Activated CD4-positive, alpha-beta T cell treated with anti-CD3 and anti-CD28 coated beads, Interleukin-10, Interleukin-2, amounts not matched to agents 100 ng/mL and 50 ng/mL, durations not matched to agents 16 hours and 8 hours (primary cell): ENCODE measurements at places on chromosomes 3 and 15.

GRCh38 chr3:193780810-193781478 lies 187.9 kb downstream of the OPA1 start:
- DNase-seq = peak; percentile 42

DNA sequence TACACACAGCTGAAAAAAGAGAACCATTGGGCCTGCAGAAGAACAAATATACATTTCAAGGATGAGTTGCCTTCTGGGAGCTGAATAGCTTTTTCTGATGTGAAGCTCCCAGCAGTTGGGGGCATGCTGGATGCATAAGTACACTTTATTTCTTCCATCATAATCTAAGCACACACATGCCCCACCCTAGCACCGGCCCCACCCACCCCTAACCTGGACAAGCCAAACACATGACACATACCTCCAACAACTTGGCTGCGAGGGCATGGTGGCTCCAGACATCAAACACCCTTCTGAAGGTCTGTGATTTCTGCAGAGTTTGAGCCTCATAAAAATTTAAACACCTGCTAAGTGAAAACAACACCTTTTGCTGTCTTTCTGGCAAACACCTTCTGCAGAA lies 307.2 kb upstream of the TRIM42 start:
- no peak for DNase-seq

DNA sequence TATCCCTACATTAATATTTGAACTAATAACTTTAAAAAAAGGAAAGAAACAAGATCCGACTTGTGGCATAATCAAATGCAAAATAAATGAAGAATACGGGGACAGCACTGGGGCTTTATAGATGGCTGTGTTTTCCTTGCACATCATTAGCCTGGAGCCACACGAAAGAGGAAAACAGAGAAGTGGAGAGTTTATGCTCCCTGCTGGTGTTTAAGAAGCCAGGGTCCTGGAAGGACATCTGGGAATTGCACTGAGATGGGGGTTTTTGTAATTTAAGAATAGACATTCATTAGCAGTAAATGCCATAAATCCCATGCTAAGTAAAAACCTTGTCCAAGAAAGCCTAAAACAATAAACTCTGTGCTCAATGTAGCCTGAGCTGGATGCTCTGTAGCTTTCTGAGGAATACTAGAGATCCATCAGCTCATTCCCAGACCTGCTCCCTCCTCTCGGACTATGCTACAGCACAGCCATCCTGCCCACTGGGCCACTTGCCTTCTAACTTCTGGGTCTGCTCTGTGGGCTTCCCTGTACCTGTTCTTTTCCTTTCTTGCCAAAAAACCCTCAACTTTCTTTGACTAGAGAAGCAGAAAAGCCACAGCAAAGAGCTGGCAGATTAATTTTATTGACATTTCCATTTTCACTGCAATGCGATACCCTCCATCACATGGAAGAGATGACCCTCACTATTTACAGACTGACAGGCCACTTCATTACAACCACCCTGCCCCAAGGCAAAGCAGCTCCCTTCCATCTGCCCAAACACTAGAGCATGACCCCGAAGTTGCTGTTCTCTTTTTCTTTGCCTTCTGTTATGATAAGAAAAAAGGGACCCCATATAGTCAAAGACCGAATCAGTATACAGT lies 62.3 kb downstream of the MEIS2 start:
- no peak for DNase-seq

DNA sequence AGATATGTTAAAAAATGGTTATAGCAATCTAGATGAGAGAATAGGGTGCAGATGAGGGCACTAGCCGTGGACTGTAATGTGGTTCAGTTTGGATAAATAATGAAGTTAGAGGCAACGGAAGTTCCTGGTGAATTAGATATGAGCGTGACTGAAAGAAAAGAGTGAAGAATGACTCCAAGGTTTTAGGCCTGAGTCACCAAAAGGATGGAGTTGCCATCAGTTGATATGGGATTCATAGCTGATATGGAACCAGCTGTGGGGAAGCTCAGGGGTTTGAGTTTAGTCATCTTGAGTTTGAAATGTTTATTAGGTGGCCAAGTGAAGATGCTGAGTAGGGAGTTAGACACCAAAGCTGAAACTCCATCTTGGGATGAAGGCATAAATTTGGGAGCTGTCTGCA lies 66.2 kb downstream of the SSR3 start:
- no peak for DNase-seq

- DNase-seq = no peak
Observed at GRCh38 chr3:178847190-178847589, 224.4 kb downstream of the ZMAT3 start.

GRCh38 chr15:40932156-40932555 lies 3.0 kb downstream of the DLL4 start:
- no peak for DNase-seq

GRCh38 chr15:41804361-41804760 lies 23.5 kb upstream of the JMJD7 start:
- DNase-seq = no peak

GRCh38 chr3:134314588-134315285 lies 59.5 kb downstream of the AMOTL2 start:
- no peak for DNase-seq

DNA sequence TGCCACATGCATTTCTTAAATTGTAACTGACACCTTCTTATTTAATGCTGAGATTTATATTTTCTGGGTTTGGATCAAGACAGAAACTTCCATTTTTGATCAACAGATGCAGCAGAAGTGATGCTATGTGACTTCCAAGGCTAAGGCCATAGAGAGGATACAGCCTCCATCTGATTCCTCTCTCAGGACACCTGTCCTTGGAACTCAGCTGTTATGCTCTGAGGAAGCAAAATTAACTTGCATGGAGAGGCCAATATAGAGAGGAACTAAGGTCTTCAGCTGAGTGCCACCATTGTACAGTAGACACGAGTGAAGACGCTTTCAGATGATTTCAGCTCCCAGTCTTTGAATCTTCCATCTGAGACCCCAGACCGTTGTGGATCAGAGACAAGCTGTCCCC lies 296.9 kb upstream of the TBL1XR1 start:
- DNase-seq = no peak

- DNase-seq = no peak
Observed at GRCh38 chr3:72487946-72488737, 360.1 kb downstream of the SHQ1 start.

- peak; percentile 27 for DNase-seq
Observed at GRCh38 chr3:4748701-4749378, 230.4 kb upstream of the BHLHE40 start.

DNA sequence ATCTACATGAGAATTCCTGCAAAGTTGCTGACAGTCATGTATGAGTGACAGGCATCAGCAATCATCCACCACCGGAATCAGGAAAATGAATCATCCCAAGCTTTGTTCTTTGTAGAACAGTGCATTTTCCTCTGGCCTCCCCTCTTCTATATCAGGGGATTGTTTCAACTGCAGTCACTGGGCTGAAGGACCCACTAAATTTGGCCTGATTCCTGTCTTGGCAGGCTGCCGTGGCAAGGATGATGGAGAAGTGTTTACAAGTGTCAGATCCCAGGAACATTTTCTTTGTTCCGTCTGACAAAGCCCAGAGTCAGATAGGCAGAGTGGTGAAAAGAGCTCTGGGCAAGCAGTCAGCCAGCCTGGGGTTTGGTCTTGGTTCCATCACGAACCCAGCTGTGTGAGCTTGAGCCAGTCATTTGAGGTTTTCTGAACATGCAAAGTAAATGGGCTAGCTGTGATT lies 175.1 kb upstream of the TSC22D2 start:
- DNase-seq = no peak

GRCh38 chr3:35954413-35954812 lies 315.1 kb downstream of the ARPP21 start:
- no peak for DNase-seq

DNA sequence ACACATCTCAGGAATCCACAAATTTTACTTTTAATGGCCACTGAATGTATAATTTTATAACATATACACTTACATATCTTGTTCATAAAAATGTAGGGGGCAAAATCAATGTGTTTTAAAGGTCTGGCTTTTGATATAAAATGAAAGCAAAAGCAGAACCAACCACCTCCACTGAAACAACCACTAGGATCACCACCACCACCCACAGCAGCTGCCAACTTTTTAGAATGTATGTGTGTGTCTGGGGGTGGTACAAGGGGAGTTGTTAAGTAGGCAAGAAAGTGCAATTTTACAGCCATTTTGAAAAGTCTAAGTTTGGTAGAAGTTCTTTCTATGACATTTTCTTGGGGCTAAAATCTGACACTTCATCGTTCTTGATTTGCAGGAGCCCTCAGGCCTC lies 44.0 kb downstream of the OTOL1 start:
- DNase-seq = no peak

DNA sequence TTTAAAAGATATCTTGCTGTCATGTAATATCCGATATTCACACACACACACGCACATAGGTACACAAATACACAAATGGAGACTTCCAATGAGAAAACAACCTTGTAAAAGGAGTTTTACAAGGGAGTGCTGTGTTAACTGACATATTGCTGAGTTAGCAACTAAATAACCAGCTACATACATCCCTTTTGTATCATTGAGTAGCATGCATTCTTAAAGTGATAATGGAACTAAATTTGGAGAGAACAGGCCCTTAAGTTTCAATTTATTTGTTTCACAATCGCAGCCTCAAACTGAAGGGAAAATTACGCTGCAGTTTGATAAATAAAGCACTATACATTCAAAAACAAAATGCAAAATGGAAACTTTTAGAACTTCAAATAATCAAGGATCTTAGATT lies 1046.0 kb upstream of the NR2F2 start:
- no peak for DNase-seq

GRCh38 chr15:23439513-23439912 lies 7.5 kb downstream of the GOLGA6L2 start:
- no peak for DNase-seq

DNA sequence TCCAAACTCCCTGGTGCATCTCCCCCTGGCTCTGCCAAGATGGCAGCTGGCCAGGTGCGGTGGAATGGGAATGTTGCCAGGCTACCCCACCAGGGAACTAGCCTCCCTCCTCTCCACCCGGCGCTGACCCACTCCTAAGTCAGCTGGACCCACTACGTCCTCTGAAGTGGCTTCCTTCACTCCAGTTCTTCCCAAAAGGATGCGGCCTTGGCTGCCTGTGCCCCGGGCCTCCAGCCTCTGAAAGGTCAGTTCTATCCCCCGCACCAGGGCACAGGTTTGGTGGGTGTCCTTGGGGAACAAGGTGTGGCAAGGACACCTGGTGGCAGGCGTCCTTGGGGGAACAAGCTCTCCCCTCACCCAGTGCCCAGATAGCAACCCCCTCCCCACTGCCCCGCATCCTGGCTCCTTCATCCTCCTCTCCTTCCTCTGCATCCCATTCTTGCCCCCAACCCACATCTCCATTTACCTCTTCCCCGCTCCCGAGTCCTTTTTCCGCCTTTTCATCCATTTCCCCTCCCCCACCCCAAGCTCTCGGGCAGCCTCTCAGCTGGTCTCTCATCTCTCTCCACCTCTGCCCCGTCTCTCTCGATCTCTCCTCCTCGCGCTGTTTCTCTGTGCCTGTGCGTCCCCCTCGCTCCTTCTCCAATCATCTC lies 54.0 kb downstream of the LHFPL4 start:
- no peak for DNase-seq

DNA sequence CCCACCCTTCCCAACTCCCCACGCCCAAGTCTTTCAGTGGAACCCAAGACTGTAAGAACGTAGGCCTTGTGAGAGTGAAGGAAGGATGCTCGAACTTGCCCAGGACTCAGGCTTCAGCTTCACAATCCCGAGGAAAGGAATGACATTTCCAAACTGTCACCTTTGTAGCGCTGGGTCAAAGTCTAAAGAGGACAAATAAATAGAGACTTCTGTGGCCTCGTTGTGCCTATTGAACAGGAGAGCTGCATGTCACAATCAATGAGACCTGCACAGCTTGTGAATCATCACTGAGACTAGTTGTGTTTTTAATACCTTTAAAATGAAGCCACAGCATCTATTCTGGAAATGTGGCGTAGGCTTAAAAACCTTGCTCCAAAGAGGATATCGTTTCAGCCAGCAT lies 222.8 kb upstream of the ST8SIA2 start:
- DNase-seq = no peak

DNA sequence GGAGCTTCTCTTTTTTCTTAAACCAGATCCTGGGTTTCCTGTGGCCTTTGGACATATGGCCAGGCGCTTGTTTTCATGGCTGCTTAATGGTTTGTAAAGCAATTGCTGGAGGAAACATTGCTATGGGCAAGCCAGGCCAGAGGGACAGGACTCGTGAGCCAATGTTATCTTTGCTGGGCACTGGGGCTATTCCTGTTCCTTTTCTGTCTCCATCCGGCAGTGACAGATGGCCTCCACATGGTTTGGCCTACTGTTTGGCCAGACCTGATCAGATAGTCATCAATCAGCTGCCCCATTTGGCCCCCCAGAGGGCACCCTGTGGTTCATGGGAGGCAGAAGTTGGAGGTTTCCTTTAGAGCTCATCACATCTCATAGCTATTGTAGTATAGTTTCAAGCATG lies 326.1 kb upstream of the ROPN1 start:
- DNase-seq = no peak

GRCh38 chr15:31579976-31580375 lies 253.3 kb downstream of the KLF13 start:
- DNase-seq = no peak

DNA sequence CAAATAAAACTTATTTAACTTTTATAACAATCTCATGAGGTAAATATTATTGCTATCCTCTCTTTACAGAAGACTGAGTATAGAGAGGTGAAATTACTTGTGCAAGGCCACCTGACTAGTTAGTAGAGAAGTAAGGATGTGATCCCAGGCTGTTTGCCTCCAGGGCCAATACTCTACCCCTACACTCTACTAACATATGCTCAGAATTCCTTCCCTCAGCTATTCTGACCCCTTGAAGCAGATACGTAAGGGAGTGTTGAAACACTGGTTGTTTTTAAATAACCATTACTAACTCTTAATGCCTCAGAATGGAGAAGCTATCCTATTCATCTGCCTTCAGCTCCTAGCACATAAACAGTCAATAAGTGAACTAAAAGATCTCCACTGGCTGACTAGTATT lies 24.1 kb downstream of the CSTA start:
- DNase-seq = no peak

GRCh38 chr3:96960661-96961330 lies 146.4 kb downstream of the EPHA6 start:
- no peak for DNase-seq

GRCh38 chr15:68274201-68274848 lies 3.2 kb upstream of the FEM1B start:
- DNase-seq = no peak

GRCh38 chr15:35481992-35482391 lies 64.0 kb downstream of the DPH6 start:
- DNase-seq = peak; percentile 1

- no peak for DNase-seq
Observed at GRCh38 chr15:91556926-91557325, 296.6 kb upstream of the SLCO3A1 start.

GRCh38 chr3:3080309-3080708 lies 29.9 kb downstream of the IL5RA start:
- DNase-seq = no peak
